A549 (cell line): ENCODE measurements at places on chromosomes 16 and 17.

GRCh38 chr16:72930396-72930795, 117.5 kb downstream of the ZFHX3 start:
- DNase-seq = no peak

- DNase-seq = no peak
Measured at GRCh38 chr17:80220736-80221215, 549 bp downstream of the SLC26A11 start.

DNA sequence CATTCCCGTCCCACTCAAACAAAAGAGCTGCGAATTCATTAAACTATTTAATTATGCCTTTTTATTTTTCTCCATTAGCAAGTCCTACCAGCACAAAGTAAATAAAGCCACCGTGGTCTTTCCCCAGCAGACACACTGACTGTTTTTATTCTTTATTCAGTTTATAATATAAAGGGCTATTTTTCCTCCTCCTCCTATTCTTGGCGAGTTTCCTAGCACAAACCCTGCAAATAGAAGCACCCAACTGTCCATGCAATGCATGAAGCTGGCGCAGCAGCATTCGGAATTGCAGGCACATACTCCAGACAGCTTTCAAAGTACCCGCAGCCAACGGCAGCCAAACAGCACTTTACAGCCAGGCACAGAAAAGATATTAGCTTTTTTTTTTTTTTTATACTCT, 583.4 kb upstream of the PSMD7 start:
- DNase-seq = no peak

GRCh38 chr16:4213737-4214136, 28.1 kb downstream of the SRL start:
- DNase-seq = no peak

DNA sequence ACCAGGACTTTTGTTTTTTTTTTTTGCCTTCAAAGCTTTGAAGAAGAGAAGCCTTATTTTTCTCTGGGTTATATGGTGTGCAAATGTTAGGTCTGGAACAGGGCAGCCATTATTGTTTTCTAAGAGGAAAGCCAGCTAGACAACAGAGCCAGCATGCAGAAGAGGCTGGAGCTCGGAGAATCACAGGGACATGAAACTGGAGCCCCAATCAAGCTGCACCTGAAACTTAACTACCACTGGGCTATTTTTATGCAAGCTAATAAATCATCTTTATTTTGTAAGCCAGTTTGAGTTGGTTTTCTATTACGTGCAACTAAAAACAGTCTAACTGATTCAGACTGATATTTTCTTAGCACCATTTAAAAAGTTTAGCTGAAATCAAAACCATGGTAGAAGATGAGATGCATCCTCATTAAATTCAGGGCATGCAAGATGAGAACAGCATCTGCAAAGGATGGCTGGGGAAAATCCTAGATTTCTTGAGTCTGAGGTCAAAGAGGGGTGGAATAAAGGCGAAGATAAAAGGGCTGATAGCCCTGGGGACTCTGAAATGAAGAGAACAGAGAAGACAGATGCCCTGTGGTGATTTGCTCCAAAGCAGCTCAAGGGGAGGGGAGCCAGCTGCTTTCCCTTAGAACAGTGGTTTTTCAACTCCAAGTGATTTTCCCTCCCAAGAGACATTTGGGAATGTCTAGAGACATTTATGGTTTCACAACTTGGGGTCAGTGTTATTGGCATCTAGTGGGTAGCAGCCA, 177.1 kb upstream of the WSCD1 start:
- DNase-seq = no peak

DNA sequence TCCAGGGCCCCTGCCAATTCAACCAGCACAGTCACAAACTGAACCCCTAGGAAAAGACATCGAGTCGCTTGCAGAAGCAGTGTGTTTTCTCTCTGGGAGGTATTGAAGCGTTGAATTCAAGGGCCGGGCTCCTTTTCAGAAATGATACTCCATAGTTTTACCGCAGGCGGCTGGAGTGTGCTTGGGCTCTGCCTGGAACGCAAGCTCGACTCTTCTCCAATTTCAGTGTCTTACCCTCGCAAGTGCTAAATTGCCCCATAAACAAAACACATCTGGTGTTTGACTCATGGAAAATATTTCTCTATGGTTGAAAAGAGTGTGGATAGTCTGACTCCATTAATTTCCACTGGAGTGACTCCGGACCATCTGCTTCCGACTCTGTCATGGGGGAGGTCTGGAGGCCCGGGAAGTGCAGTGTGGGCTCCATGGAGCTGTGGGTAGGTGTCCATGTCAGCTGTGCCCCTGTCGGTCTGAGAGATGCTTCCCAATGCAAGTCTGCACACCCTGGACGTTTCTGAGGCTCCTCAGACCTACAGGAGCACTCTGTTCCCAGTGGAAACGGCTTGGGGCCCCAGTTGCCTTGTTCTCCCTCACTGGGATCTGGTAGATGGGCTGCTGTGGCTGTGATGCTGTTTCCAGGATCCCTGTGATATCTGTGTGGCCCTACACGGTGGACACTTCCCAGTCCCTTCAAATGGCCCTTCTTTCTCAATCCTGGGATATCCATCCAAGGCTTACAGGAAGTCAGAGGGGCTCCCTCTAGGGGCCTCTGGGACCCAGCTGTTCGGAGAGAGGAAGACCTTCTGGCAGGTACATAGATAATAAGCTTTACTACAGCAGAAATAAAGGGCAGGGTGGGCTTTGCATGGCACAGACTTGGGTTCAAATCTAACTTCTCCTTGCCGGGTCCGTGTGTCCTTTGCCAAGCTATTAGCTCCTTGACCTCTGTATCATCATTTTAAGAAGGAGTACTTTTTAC, 119.8 kb upstream of the CDH13 start:
- DNase-seq = no peak

DNA sequence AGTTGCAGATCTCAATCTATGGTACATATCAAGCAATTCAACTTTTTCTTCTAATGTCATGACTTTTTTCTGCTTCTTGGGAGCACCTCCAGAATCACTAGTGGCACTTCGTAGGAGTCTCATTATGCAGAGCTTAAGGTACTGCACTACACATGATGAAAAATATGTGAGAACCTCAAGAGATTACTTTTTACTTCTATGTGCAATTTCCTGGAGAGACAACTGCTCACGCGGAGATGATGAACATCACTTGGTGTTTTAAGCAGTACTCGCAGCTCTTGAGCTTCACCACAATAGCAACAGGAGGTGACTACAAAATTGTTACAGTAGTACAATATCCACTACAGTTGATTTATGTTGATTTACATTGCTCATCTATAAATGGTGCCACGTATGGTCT, 79.7 kb downstream of the MRTFB start:
- no peak for DNase-seq

- no peak for DNase-seq
Measured at GRCh38 chr17:10439816-10440215, 18.1 kb upstream of the MYH8 start.

DNA sequence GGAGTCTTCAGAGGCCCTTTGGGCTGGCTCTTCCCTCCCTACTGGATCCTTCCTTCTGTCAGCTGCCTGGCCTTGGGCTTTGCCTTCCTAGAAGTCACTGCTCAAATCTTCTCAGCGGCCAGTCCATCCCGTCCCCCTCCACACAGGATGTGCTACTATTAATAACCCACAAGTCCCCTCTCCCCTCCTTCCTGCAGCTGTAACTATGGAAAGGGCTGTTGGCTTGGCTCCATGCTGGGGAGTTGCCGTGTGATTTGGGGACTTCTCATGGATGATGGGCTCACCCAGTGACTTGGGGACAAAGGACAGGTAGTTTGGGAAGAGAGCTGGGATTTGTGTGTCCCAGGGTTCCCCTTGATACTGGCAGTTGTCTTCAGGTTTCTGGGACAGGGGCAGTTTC, 19.4 kb downstream of the TMEM94 start:
- no peak for DNase-seq

- DNase-seq = no peak
Measured at GRCh38 chr17:38844261-38844757, 9.2 kb downstream of the RPL23 start.

GRCh38 chr16:63244631-63245030, 1208.4 kb upstream of the CDH8 start:
- DNase-seq = no peak

DNA sequence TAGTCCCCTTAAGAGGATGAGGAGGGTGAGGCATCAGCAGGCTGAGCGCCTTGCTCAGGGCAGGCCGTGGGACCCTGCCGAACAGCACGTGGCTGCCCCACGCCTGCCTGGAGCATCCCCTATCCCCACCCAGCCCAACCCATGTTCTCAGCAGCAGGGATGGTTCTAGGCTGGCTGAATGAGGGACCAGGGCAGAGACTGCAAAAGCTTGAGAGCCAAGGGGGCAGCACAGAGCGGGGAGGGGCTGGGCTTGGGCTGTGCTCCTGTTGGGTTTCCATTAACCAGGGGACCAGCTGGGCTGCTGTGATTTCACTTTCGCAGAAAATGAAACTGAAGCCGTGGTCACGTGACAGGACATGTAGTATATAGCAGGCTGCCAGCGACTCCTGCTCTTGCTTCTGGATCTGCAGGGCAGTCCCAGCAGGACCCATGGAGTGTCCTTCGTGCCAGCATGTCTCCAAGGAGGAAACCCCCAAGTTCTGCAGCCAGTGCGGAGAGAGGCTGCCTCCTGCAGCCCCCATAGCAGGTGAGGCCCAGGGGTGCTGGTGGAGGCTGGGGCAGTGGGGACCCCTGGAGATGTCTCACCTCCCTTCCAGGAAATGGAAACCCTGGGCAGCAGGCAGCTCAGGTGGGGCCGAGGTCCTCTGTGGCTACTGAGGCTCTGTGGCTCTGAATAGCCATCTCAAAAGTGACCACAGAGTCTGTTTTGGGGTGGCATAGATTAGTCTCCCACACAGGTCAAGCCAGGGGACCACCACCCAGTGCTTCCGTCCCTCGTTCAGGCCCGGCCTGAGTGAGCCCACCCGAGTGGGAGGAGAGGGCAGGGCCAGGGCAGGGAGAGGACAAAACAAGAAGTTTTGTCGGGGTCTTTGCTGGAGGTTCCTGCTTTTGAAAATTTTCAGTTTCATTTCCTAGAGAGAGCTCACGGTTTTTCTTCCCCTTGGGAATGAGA, 2.9 kb downstream of the RNF213 start:
- DNase-seq = peak; percentile 66

GRCh38 chr16:70695331-70696070, 9.6 kb upstream of the MTSS2 start:
- peak; percentile 48 for DNase-seq

- no peak for DNase-seq
Measured at GRCh38 chr17:1011760-1012735, 15.1 kb downstream of the TIMM22 start.

DNA sequence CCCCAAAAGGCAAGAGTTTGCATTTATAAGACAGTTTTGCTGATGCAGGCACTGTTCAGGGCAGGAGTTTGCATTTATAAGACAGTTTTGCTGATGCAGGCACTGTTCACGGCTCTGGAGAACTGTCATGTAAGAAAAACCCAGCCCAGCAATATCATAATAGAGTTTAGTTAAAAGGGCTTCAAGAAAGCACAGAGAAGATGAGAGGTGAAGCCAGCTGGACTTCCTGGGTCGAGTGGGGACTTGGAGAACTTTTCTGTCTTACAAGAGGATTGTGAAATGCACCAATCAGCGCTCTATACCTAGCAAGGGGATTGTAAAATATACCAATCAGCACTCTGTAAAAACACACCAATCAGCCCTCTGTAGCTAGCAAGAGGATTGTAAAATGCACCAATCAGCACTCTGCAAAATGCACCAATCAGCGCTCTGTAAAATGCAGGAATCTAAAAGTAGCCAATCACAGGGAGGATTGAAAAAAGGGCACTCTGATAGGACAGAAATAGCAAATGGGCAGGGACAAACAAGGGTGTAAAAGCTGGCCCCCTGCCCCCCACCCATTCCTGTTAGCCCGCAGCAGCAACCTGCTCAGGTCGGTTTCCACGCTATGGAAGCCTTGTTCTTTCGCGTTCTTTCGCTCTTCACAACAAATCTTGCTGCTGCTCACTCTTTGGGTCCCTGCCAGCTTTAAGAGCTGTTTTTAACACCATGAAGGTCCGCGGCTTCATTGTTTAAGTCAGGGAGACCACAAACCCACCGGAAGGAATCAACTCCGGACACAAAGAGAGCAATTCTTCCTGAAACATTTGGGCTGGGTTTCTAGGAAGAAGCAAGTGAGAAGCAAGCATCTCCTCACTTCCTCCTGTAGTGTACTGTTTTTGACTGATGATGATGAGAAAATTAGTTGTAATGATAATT, 1.8 kb upstream of the CBX1 start:
- DNase-seq = no peak

DNA sequence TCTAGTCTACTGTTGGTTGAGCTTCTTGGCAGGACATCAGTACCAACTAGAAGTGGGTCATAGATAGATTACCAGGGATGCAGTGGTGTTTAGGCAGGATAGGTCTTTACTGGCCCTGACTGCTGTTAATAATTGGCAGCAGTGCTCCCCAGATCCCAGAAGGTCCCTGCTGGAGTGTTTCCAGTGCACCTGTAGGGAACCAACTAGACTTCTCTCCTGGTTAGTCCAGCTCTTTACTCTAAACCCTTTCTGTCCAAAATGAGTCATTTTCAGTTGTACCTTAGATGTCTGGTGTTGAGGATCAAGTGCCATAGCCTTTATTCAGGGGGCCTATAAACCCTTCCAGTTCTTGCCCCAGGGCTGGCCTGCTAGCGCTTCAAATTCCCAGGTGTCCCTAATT, 8.7 kb downstream of the POLR2C start:
- peak; percentile 68 for DNase-seq

DNA sequence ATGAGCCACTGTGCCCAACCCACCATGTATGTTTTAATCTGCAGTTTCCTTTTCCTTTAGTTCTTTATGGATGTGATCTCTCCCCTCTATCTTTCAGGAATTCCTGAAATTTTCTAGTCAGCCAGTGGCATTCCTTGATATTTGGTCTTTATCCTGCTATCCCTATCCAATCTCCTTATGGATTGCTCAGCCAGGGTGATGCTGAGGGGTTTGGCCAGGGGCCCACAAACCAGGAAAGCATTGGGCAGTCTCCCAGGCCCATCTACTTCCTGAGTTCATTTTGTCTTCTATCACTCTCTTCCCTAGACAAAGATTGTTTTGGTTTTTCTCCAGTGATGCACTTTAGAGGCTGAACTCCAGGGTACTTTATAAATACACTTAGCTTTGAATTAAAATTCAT, 115.9 kb downstream of the KATNIP start:
- no peak for DNase-seq

DNA sequence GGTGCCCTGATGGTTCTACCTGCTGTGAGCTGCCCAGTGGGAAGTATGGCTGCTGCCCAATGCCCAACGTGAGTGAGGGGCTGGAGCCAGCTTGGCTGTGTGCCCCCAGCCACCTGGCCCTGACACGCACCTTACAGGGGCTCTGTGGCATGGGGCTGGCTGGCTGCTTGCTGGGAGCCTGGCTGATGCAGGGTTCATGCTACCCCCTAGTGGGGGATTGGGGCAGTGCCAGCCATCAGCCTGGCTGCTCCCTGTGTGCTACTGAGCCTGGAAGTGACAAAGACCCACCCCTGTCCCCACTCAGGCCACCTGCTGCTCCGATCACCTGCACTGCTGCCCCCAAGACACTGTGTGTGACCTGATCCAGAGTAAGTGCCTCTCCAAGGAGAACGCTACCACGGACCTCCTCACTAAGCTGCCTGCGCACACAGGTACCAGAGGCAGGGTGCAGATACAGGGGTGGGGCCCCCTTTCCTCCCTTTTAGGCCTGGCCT, 5.7 kb downstream of the GRN start:
- peak; percentile 73 for DNase-seq

- no peak for DNase-seq
Measured at GRCh38 chr17:31147507-31148202, 52.9 kb downstream of the NF1 start.
